CD4-positive, alpha-beta T cell treated with Interleukin-17A for 1 hour (primary cell): ENCODE measurements at places on chromosomes 5 and 9.

- no peak for DNase-seq
Observed at GRCh38 chr9:134374301-134375010, 48.2 kb downstream of the RXRA start.

GRCh38 chr5:114184006-114184405, 177.9 kb upstream of the KCNN2 start:
- no peak for DNase-seq

- peak; percentile 27 for DNase-seq
Observed at GRCh38 chr9:99181621-99182020, 40.1 kb downstream of the ALG2 start.

GRCh38 chr5:34496260-34496691, 159.9 kb upstream of the RAI14 start:
- DNase-seq: no peak

DNA sequence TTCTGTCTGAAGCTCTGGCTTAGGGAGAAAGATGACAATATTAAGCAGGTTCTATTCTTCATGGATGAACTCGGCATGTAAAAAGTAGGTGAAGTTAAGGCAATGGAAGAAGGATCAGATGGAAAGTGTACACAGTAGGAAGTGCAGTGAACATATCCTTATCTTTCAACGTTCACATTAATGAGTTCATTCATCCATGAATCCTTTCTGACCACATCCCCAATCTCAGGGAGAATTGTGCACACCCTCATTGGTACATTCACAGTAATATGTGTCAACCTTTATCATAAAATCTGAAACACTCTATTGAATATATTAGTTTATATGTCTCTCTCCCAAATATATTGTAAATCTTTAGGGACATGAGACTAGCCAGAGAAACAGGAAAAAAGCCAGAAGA, 5.5 kb downstream of the GIN1 start:
- DNase-seq: no peak

DNA sequence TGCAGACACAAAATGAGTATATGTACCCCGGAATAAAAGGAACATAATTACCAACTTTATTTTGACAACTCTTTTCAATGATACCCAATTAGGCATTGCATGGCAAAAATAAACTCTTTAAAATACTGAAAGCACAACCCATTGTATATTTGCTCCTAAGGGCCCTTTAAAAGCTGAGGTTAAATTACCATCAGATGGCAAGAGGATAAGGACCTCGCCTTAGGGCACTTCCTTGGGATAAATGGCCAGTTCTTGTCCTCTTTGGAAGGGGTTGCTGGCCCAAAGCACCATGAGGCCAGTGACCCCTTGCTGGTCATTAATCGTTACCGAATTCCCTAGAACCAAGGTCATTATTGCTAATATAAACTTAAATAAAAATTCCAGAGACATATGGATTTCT, 46.0 kb downstream of the EBF1 start:
- no peak for DNase-seq

- no peak for DNase-seq
Observed at GRCh38 chr5:39466846-39467245, 42.1 kb upstream of the DAB2 start.

GRCh38 chr5:59279979-59280378, 613.5 kb downstream of the PDE4D start:
- no peak for DNase-seq

GRCh38 chr5:165859251-165859650, 2353.8 kb downstream of the MAT2B start:
- no peak for DNase-seq

- DNase-seq: no peak
Observed at GRCh38 chr9:91315191-91315590, 46.5 kb downstream of the AUH start.

- DNase-seq: peak; percentile 19
Observed at GRCh38 chr5:7897014-7897600, 28.2 kb downstream of the MTRR start.

- DNase-seq: no peak
Observed at GRCh38 chr9:36560771-36561170, 11.9 kb upstream of the MELK start.

DNA sequence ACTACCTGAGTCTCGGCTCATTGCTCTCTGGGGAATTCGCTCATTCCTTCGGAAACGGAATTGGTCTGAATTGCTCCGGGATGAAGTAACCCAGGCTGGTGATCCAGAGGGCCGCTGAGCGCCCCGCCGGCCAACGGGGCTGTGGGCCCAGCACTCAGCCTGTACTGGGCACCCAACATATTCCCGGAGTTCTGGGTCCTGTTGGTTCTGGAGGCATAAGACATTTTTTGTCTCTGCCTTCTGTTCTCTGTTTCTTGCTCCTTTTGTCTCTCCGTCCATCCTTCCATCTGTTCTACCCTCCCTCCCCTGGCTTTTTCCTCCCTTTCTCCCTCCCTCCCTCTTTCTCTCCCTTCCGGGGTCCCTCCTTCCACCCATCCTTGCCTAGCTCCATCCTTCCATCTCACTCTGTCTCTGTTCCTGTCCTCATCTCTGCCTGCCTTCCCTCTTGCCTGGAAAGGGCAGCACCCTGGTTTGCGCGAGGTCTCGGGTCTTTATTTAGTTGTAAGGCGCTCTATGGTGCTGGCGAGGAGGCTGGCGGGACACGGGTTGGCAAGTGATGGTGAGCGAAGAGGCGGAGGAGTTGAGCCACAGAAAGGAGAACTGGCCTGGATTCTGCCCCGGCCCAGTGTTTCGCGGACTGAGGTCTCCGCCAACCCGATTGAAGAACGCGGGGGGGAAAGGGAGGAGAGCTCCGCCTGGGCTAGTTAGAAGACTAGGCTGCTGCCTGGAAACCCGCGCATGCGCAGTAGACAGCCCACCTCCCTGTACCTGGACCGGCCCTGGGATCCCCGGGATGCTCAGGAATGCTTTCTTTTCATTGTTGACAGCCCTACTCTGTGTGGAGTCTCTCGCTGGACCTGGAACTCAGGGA, 1468.0 kb downstream of the FOXD4L5 start:
- DNase-seq: peak; percentile 64

DNA sequence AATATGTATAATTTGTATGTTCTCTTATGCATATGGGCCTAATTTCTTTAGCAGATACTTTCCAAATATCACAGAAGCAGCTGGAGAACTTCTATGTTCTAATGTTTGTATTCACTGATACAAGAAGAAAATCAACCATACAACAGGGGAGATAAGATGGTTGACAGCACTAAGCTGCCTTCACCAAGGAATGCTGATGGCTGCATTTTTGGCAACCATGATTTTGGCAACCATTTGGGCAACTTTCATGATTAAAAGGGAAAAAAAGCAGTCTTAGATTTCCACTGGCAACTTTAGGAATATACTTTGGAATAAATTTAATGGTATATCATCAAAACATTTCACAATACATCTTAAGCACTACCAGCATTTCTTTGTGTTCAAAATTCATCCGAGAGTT, 740.3 kb upstream of the CDH6 start:
- DNase-seq: no peak

DNA sequence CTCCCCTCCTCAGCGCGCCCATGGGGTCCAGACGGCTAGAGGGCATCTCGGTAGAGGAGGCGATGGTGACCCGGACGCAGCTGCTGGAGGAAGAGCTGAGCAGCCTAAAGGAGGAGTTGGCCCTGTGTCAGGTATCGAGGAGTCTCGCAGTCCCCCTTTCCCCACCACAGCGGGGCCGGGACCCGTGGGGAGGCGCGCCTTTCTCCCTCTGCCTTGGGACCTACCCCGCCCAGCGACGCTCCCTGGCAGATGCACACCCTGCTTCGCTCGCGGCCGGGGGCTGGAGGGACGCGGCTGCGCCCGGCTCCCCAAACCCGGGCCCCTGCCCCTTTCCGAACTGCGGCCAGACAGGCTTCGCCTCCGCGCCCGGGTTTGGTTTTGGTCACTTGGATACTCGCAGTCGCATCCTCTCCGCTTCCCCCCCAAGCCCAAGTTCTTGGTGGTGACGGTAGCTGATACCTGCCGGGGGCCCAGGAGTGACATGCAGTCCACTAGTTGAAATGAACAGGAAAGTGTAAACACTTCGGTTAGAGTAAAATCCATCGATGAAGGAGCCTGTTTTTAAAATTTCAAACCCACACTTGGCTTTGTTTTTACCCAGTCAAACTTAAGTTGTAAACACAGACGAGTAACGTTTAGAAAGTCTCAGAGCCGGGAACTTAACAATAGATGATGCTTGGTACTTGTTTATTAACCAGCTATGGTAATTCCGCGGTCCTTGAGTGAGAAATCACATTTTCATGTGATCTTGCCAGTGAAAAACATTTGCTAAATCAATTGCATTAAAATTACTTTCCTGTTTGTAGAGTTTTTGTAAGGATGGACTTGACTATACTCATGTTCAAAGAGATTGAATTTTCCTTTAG, 688 bp downstream of the CNTLN start:
- DNase-seq: no peak

- no peak for DNase-seq
Observed at GRCh38 chr9:19788614-19789271, at the start of gene SLC24A2. SLC24A2 (minus strand) TSS chr9:19789037.

DNA sequence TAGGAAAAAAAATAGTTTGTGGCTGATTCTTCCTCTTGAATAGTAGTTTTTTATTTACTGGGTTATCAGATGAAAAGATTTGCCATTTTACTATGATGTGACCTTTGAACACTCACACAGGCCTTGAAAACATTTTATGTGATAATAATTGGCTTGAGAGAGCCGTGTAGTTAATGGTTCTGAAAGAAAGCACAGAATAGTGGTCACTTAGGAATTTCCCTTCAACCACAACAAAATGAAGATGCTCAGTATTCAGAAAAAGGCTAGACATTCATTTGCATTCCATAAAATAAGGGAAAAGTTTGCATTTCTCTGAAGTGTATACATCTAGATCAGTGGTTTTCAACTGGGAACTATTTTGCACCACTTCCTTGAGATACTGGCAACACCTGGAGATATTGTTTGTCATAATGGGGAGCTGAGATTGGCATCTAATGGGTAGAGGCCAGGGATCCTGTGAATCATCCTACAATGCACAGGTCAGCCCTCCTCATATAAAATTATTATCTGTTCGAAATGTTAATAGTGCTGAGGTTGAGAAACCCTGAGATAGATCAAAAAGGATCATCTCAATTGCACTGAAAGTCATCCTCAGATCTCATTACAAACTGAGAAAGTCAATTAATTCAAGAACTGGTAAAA, 446.4 kb upstream of the CCNG1 start:
- no peak for DNase-seq

DNA sequence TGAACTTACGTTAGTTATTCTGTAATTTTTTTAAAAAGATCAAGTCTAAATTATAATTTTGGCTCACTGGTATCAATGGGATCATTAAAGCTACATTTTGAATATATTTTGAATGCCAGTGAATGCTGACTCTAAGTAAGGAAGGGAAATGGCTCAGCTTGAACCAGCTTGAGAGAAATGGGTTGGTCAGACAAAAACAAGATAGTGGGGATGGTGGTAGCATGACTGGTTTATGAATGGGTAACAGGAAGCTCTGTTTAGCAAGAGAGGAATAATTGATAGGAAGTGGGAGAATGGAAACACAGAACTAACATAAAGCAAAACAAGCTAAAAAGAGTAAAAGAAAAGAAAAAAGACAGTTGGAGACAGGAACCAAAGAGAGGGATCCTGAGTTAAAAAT, 220.2 kb downstream of the ADAMTS6 start:
- no peak for DNase-seq

GRCh38 chr5:112684121-112684520, 53.6 kb upstream of the APC start:
- DNase-seq: no peak

- no peak for DNase-seq
Observed at GRCh38 chr5:37836592-37837413, 3.0 kb downstream of the GDNF start.

- DNase-seq: no peak
Observed at GRCh38 chr9:15640121-15640520, 87.3 kb downstream of the CCDC171 start.

DNA sequence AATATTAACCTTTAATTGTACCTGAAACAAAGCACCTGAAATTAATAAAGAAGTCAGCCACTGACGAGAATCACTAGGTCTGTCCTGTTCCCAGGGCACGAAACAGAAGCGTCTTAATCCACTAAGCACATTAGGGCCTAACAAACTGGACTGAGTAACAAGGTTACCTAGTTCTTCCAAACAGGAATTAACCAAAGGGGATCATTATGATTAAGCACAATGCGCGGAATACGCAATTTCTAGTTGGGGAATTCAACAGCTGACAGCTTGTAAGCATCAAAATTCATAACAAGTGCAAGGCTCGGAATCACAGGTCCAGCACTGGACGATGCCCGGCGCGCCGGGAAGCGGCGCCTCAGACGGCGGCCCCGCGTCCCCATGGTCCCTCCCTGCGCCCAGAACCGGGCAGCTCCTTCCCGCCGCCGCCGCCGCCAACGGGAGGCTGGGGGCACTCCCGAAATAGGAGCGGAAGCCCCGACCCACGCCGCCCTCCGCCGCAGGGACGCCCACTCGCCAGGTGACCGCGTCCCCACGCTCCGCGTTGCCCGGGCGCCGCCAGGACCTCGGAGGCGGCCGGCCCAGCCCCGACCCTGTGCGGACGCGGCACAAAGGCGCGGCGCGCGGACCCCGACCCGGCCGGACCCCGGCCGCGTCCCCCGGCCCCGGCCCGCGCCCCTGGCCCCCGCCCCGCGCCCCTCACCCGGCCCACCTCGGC, 898 bp downstream of the CAMSAP1 start:
- DNase-seq: peak; percentile 16

DNA sequence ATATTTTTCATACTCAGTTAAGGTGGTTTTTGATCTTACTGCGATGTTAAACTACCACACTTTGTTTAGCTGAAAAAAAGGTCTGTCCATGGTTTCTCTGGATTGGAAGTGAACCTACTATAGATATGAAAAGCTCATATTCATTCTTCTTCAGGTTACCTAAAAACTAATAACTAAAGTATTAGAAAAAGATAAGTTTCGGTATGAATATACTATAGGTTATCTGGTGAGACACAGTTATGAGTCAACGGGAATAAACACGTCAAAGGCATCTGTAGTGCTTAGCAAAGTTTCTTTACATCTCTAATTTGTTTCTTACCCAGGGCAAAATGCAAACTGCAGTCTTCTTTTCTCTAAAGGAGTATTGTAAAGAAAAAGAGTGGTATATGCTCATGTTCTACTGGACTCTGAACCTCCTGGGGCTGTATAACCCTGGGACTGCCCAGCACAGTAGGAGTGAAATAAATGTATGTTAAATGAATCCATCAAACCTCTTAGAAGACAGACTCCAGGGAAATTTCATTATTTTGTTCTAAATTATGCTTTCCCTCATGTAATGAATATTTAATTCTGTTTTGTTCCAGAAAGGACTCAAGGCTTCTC, 521.9 kb downstream of the PDE4D start:
- DNase-seq: no peak

DNA sequence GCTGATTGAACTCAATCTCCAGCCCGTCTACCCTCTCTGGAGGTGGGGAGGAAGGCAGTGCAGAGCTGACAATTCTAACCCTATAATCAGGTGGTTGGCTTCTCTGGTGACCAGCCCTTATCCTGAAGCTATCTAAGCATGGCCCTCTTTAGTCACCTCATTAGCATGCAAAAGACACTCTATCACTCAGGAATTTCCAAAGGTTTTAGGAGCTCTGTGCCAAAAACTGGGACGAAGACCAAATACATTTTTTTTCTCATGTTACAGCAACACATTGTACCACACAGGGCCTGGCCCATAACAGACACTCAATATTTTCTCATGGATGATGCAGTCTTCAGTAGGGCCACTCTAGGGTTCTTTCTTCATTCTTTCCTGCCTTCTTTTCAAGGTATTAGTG, 118.8 kb upstream of the VLDLR start:
- DNase-seq: no peak

GRCh38 chr9:92008041-92008440, 58.0 kb upstream of the ROR2 start:
- DNase-seq: no peak
